Activated gamma-delta T cell treated with Interleukin-2 at 50 U/mL for 16 hours (primary cell): ENCODE measurements at places on chromosomes 4 and X.
A peak's percentile ranks its signal among the peaks of the same experiment; 100 is the strongest.

DNA sequence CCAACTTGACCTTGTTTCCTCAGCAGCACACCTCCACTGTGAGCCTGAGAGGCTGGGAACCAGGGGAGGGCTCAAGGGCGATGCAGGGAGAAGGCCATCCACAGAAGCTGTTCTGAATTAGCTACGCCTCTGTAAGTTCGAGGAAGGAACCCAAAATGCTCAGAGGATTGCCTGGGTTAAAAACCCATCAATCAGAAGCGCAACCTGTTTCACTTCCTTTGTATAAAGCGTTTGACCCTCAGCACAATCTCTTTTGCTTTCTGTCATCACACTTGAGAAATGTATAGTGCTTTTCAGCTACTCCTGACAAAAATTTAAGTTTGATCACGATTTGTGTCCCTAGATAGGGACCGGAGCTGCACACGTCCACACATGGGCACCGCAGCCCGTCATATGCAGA, 48.0 kb upstream of the MAP3K15 start:
- no peak for DNase-seq

DNA sequence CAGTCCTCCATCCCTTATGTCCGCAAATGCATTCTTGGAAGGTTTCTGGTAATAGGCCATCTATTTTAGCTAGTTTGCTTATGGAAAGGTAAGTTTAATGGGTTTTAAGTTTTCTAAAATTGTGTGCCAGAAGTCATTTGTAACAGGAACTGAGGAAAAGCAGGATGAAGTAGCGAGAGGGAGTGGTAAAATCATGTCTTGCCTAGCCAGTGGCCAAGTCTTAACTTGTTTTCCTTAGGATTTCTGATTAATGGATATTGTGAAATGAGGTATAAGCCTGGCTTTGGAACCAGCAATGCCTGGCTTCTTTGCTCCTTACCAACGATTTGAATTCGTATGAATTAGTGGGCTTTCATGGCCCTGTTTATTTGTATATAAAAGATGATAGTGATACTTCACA, 7.3 kb downstream of the SEC24B start:
- no peak for DNase-seq

- DNase-seq, result peak; percentile 86
Measured at GRCh38 chrX:71095555-71095980, at the start of gene FOXO4. FOXO4 (plus strand) TSS chrX:71095851; CDS start chrX:71096529, 678 bp downstream.

DNA sequence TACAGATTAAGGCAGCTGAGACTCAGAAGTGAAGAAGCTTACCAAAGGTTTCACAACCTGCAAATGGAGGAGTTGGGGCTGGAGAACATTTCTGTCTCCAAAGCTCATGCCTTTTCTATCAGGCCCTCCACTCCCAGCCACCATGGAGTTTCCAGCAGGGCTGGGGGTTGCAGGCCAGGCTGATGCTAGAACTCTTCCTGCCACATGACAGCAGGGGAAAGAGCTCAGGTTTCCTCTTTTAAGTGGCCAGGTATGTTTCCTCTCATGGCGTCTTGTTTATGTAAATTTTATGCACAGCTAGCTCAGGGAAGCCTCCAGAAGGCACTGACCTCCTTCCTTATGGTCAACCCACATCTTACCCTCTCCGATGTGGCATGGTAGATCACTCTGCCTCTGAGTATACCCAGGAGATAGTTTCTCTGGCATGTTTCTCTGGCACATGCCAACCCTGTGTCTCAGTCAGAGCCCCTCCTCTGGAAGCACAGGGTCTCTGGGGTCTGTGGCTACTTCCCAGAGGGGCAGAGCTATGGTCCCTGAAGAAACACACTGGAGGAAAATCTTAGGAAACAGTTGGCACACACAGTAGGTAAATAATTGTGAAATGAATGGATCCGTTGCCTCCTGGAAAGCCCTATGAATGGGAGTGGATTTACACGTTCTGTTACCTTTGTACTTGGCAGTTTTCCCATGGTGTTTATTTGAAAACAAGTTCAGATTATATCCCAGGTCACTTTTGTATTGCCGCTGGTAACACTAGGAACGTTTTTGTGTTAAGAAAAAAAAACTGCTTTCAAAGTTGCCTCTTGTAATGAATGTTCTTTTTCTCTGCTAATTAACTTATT, 28.9 kb downstream of the PDK3 start:
- no peak for DNase-seq

DNA sequence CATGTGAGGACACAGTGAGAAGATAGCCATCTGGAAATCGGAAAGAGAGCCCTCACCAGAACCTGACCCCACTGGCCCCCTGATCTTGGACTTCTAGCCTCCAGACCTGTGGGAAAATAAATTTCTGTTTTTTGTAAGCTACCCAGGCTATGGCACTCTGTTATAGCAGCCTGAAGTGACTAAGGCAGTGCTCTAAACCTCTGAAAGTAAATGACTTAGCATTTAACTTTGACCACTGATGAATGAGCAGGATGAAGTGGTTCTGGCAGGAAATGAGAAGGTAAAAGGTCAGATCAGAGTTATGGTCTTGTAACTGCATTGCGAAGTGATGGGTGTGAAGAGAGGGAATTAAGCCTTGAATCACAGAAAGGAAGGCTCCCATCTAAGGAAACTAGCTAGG, 17.0 kb downstream of the GPAT3 start:
- DNase-seq, result no peak

- no peak for DNase-seq
Measured at GRCh38 chrX:138745196-138745595, 33.7 kb upstream of the FGF13 start.

- no peak for DNase-seq
Measured at GRCh38 chrX:9249051-9249846, 215.3 kb upstream of the FAM9B start.

DNA sequence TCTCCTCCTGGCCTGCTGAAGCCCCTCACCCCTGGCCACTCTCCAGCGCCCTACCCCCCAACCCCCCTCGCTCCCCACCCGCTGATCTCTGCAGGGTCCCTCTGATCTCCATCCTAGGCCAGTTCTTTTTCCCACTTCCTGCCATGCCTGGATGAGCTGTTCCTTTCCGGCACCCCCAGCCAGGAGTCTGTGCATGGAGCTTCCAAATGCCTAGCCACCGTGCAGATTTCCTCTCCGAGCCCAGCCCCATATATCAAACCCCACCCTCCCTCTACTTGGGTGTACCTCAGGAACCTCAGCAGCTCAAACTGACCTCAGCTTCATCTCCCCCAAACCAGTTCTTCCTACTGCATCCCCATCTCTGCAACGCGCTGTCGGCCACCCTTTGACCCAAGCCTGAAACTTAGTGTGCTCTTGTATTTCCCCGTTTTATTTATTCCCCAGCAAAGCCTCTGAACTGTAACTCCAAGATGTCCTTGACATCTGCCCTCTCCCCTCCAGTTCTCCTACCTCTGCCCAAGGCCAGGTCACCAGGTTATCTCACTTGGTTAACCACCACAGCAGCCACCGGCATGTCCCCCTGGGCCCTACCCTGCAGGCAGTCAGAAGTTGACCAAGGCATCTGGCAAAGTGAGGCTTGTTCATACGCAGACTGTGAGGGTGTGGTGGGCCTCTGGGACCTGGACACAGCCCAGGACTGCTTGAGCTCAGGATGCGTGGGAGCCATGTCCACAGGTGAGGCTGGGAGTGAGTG, 194.9 kb upstream of the PSAPL1 start:
- no peak for DNase-seq

DNA sequence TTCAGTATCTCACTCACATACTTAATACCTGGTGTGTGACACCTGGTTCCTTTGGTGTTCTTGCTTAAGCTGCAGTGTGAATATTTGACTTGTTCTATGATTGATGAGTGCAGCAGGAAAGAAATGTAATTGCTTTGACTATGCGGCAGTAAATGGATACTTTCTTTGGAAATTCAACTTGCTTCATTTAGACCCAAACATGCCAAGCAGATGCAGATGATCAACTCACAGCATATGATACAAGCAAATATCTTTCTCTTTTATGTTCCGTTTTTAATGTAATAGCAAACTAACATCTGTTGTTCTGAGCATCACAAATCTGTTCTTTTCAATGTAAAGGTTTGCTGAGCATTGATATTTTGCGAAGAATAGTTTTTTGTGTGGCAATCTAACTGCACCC, 549.5 kb downstream of the C4orf33 start:
- no peak for DNase-seq

DNA sequence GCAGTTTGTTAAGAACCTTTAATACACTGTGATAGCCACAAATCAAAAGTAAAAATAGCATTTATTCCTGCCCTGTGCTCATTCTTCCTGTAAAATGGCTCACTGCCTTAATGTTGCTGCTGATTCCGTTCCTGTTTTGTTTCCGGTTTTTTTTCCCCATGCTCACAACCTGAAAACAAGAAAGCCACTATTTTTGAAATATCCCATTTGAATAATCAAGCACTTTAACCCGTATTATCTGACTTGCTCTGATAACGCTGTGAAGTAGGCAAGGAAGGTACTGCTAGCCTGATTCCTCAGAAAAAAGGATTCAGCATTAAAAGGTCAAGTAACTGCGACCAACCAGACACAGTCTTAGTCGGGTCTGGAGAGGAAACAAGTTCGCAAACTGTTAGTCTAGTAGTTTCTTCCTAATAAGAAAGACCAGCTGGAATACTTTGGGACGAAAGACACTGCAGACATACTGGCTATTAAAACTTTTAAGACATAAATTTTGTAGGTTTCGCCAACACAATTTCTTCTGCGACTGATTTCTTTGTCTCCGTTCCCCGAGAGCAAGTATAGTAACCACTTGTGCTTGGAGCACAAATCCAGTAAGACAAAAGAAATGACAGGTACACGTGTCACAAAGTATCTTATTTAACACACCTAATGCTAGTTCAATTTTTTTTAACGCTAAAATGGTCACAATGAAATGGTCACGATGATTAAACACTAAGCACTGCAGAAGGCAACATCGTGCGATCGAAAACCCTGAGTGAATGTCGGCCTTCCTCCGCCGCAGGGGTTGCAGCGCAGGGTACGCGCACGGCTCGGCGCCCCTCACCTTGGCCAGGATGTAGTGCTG, 802 bp downstream of the COX18 start:
- DNase-seq, result no peak

GRCh38 chr4:169231647-169232262, 39.0 kb downstream of the SH3RF1 start:
- DNase-seq, result no peak

DNA sequence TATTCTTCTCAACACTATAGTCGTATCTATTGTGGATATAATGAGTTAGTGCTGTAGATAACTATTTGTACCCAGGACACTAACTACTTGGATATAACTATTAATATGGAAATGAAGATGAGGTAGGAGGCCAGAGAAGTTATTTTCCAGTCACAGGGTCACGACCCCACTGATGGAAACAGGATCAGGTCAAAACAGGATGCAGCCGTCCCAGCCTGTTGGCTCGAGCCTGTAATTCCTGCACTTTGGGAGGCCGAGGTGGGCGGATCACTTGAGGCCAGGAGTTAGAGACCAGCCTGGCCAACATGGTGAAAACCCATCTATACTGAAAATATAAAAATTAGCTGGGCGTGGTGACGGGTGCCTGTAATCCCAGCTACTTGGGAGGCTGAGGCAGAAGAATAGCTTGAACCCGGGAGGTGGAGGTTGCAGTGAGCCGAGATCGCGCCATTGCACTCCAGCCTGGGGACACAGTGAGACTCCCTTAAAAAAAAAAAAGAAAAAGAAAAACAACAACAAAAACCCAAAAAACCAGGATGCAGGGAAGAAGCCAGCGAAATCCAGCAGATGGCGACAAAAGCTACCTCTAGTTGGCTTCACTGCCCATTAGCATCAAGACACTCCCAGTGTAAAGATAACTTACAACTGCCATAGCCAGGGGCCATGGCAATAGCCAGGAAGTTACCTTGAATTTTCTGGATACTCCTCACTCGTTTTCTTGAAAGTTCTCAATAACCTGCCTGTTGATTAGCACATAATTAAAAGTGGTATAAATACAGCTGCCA, 37.9 kb upstream of the NKAP start:
- no peak for DNase-seq

DNA sequence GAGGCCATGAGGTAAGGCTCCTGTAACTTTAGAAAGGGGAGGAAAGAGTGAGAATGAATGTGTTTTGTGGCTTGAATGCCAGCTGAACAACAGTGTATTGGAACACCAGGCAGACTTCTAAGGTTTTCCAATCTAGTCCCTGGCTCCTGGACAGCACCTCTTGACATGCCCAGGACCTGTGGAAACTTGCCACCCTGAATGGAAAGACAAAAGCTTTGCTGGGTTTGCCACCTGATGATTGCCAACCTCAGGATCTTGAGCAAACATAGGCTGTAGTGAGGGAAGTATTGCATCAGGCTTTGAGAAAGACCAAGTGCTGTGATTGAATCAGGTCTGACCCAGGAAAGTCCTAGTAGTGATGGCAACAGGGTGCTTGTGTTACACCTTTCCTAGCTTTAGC, 1393.1 kb upstream of the DIAPH2 start:
- no peak for DNase-seq

DNA sequence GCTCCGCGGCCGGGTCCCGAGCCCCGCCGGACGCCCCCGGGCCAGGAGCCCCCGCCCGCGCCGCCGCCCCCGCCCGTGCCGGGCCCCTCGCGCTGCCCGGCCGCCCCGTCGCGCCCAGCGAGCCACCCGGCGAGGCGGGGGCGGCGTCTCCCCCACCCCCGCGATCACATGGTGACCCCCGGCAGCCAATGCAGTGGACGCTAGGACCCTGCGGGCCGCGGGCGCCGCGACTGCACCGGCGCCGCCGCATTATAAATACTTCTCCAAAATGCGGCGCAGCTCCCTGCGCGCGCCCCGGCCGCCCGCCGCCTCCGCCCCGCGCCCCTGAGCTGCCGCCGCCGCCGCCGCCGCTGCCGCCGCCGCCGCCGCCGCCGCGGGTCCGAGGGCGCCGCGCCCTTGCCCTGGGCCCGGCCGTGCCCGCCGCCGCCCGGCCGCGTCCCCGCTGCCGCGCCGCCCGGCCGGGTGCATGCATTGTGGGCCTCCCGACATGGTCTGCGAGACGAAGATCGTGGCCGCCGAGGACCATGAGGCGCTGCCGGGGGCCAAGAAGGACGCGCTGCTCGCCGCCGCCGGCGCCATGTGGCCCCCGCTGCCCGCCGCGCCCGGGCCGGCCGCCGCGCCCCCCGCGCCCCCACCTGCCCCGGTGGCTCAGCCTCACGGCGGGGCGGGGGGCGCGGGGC, at the start of gene NAT8L:
Gene NAT8L (plus strand): TSS at position 282 of the 680 bp plus-strand sequence. CDS start 185 bp downstream, at position 467.
- DNase-seq, result no peak

DNA sequence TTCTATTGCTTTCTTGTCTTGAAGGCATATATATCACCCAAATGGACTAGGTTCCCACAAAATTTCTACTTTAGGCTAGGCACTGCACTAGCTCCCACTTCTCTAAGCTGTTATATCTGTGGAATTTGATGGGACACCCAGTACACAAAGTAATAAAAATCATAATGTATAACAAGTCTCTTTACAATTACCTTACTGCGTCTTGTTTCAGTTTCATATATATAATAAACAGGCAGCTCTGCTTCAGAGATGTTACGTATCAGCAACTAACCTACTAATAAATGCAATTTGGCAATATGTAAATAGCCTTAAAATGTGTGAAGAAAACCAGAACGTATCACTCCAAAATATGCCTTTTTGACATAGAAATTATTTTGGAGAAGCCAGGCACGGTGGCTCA, 42.0 kb upstream of the UGDH start:
- no peak for DNase-seq

DNA sequence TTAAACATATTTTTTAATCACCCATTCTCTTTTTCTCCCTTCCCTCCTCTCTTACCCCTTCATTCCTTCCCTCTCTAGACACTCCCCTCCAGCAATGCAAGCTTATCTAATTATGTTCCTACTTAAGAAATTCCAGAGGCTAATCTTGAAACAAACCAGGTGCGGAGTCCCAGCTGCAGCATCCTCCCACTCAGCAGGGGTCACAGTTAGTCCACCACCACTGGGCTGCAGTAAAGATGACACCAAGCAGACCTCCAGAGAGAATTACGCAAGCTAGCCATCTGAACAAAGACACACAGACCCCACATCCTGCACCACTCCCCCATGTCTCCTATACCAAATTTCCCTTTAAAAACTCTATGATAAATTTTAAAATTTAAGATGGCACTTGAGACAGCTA, 13.9 kb upstream of the SEC24B start:
- no peak for DNase-seq
